PC-9 (cell line): ENCODE measurements at places on chromosomes 2 and 18.

GRCh38 chr2:199556527-199557285, 99.0 kb upstream of the SATB2 start:
- no peak for DNase-seq

DNA sequence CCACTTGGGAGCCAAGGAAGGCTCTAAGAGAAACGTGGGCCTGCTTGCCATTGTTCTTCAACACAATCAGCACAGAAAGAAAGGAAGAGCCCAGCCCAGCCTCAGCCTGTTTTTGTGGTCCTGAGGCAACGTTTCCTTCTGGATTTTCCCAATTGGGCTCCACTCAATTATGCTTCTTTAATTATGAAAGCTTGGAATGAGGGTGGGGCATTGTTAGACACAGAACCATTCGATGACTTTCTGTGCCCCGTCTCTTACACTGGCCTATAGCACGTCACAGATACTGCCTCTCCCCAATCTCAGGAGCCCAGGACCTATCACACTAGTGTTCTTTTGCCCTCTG, 207.4 kb downstream of the ZFP36L2 start:
- no peak for DNase-seq

- no peak for DNase-seq
Measured at GRCh38 chr2:83081826-83082690, 1377.0 kb downstream of the SUCLG1 start.

DNA sequence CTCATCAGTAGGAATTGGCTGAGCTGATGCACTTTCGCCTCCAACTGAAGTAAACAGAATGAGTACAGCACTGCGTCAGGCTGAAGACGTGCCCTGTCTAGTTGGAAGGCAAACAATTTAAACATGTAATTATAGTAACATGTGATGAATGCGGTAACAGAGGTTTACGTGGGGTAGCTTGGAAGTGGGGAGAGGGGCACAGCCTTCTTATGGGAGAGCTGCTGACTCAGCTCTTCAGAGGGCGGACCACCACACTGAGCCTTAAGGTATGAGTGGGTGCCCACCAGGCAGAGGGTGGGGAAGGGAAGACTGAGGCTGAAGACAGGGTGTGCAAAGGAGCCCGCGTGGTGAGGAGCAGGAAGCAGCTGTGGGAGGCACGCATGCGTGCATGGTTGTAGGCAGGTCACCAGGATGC, 6.2 kb upstream of the EHD3 start:
- no peak for DNase-seq

DNA sequence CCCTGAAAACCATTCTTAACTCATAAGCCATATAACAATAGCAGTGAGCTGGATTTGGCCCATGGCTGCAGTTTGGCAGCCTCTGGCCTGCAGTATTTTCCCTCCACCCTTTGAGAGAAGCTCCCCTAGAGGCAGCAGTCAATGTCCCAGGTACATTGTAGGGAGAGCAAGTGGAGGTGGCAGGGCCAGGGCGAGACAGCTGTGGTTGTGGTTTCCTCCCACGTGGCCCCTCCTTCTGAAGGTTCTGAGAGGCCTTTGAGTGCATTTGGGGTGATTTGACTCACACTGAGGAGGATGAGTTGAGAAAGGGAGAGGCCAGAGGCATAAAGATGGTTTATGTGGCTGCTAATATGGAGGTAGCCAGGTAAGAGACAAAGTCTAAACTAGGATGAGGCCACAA, 45.5 kb upstream of the LDAH start:
- DNase-seq, result no peak

DNA sequence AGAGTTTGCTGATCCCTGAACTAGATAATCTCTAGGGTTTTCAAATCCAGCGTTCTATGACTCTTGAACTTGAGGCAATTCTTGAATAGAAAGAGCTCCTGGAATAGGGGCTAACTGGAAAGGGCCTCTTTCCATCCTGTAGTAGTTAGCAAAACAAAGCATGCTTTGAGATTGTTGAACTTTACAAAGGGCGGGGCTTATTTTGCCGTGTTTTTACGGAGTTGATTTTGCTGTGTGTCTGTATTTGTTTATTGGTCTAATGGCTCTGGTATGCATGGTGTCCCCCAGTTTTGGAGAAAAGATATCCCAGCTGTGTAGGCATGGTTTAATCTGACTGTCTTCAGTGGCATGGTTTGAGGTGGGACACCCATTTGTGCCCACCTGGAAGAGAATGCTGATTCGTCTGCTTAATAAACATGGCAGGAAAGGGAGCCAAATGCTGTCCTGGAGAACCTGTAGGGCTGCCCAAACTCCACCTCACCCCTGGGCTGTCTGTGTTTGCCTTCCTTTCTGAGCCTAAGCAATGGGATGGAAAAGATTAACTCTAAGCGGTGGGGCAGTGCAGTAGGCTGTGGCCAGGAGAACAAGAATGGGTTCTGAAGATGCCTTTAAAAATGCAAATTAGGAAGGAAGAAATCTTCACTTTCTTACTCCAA, 74.1 kb upstream of the FOSL2 start:
- no peak for DNase-seq

DNA sequence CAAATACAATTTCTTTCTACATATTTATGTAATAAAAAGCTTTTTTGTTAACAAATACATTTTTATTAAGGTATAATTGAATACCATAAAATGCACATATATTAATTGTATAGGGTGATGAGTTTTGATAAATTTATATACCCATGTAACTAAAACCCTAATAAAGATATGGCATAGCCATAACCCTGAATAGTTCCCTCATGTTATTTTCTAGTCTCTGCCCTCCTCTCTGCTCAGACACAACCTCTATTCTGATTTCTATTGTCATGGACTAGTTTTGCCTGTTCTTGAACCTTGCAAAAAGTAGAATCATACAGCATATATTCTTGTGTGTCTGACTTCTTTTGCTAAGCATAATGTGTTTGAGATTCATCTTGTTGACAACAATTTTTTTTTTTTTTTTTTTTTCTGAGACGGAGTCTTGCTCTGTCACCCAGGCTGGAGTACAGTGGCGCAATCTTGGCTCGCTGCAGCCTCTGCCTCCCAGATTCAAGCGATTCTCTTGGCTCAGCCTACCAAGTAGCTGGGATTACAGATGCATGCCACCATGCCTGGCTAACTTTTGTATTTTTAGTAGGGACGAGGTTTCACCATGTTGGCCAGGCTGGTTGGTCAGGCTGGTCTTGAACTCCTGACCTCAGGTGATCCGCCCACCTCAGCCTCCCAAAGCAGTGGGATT, 38.6 kb upstream of the ZNF512 start:
- no peak for DNase-seq

DNA sequence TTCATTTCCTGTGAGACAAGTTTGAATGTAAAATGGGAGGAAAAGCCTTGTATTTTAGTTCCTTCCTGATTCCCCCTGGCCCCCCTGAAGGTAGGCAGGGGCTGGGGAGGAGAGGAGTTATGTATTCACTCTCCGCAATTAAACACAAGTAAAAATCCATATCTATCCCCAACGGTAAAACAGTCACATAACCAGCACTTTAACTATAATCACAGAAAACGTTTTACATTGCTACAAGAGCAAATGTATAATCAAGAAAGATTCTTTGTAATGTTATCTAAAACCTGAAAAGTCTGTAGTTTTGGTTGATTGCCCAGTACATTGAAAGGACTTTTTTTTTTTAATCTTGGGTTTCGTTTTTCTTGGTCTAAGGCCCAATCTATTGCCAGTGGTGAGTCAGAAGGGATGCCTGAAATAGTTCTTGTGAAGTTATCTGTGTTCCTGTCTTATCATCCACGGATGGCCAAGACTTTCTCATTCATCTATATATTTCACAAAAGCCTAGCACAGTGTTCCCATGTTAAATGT, 34.5 kb upstream of the CCNYL1 start:
- DNase-seq, result peak; percentile 85

DNA sequence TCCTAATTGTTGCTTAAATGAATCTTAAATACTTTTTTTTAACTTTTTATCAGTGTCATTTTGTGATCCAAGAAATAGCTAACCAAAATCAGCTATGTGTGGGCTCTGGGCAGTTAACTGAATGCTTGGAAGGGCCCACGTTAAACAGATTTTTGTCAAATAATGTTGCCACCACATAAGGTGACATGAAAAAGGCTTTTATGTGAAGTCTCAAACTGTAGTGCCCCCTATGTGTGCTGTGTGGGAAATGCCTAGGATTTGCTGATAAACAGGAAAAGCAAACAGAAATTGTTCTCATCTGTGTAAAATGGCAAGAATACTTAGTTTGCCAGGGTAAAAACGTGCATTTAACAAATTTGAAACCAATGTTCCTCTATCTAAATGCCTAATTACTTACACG, 242.2 kb downstream of the ZNF516 start:
- DNase-seq, result no peak

- DNase-seq, result no peak
Measured at GRCh38 chr2:212926940-212927339, 224.5 kb downstream of the IKZF2 start.

DNA sequence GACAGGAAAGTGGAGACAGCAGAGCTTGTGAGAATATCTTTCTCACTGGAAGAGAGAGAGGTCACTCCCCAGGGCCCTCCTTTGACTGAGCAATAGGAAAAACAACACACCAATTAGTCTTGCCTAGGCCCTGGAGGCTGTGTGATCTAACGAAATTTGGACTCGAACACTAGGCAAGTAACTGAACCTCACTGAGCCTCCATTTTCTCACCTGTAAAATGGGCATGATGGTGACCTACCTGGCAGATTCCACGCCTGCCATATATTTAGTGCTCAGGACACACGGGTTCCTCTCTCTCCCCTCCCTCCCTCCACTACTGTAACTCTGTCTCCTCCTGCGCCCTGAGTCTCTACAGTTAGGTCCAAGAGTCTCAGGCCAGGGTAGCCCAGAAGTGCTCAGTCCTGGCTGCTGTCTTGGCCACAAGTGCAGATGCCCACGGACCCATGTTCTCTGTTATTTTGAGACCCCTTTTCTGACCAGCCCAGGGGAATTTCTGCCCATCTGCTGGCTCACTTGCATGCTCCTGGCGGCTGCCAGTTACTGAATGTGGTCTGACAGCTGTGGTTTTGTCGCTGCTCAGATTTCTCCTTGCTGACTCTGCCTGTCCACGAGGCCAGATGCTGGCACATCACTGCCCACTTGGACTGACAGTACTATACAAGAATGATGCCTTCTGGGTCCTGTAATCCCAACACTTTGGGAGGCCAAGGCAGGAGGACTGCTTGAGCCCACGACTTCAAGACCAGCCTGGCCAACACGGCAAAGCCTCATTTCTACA, 9.6 kb upstream of the GIGYF2 start:
- peak; percentile 29 for DNase-seq

DNA sequence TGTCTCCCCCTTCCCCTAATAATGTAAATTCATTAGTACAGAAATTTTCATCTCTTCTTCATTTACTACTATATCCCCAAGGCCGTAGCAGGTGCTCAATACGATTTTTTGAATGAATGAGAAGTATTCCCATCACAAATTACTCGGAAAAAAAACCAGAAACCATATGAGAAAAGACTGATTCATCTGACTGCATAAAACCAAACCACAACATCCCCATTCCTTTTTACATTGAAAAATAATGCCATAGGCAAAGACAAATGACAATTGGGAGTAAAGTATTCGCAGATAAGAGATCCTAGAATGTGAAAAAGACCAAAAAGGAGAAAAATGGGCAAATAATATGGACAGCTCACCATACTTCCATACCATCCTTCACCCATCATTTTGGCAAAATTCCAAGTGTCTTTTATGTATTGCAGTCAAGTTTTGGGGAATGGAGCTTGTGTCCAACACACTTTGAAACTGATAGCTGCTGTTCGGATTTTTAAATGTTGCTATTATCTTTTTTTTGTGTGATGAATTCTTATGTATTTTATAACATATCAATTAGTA, 1.5 kb downstream of the ZC3H8 start:
- DNase-seq, result no peak

GRCh38 chr18:23872701-23873550, 141.6 kb upstream of the TTC39C start:
- peak; percentile 95 for DNase-seq

DNA sequence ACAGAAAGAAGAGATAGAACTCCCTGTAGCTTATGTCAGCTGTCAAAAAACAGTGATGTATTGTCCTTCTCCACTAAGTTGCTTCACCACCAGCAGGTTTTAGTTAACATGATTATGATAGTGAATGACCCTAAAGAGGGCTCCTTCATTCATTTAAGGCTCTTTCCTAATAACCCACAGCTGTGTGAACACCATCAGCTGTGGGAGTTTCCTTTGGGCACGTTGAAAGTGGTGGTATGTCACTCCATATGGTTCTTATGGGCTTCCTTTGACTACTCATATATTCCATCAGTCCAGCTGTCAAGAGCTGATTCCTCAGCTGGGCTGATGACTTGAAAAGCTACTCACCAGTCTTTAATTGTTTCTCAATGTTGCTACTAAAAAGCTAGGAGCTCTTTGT, 210.3 kb downstream of the UBE2E3 start:
- no peak for DNase-seq

DNA sequence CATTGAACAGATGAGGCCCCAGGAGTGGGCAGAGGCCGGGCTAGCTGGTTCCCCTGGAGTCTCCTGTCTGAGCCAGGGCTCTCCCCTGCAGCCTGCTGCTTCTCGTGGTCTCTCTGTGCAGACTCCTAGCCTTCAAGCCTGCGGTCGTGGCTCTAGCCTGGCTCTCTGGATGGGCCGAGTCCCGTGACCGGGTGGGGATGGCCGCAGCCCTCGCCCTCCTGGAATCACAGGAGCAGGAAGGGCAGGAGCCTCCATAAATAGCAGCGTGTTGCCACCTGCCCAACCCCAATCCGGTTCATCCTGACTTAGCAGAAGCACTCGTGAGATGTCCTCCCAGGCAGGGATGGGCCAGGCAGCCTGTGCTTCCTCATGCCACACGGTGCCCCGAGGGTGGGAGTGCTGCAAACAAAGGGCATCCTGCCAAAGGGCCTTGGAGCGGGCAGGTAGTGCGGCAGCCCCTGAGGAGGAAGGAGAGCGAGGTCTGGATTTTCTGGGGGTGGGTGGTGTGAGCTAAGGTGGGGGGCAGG, 43.9 kb downstream of the FOSL2 start:
- peak; percentile 98 for DNase-seq

GRCh38 chr2:102489646-102490045, 16.6 kb downstream of the SLC9A4 start:
- DNase-seq, result no peak

- DNase-seq, result no peak
Measured at GRCh38 chr2:143754742-143755141, 625.5 kb downstream of the ARHGAP15 start.

- no peak for DNase-seq
Measured at GRCh38 chr2:67854798-67855197, 208.0 kb downstream of the C1D start.

DNA sequence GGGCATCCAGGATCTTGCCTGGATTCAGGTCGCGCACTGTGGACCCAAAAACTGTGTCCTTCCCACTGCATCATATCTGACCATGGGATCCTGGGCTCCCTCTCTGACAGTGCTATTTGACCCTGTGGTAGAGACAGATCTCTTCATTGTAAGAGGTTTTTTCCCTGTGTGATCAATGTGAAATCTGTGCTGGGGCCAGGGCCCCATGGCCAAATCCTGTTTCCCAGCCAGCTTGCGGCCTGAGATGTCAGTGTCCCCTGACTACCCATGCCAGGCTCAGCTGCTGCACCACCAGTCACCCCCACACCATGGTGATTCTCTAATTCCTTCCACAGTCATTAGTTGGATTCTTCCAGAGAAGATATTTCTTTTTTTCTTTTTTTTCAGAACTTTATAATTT, 3.5 kb downstream of the PRLH start:
- DNase-seq, result no peak
